ENCODE measurements at places on chromosomes 2 and 18.

DNA sequence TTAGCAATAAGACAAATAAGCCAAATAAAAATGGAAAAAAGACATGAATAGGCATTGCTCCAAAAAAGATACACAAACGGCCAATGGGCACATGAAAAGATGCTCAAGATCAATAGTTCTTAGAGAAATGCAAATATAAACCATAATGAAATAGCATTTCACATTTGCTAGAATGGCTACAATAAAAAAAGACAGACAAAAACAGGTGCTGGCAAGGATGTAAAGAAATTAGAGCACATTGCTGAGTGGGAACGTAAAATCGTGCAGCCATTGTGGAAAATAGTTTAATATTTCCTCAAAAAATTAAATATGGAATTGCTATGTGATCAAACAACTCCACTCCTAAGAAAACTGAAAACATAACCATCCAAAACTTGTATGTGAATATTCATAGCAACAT is 160.0 kb upstream of the SPATS2L start:
- DNase-seq: no peak

GRCh38 chr2:47254464-47254863 is 99.4 kb upstream of the STPG4 start:
- DNase-seq: no peak

GRCh38 chr2:233650981-233651380 is 14.7 kb downstream of the UGT1A10 start:
- no peak for DNase-seq

GRCh38 chr2:5389740-5390139 is 302.4 kb upstream of the SOX11 start:
- no peak for DNase-seq

DNA sequence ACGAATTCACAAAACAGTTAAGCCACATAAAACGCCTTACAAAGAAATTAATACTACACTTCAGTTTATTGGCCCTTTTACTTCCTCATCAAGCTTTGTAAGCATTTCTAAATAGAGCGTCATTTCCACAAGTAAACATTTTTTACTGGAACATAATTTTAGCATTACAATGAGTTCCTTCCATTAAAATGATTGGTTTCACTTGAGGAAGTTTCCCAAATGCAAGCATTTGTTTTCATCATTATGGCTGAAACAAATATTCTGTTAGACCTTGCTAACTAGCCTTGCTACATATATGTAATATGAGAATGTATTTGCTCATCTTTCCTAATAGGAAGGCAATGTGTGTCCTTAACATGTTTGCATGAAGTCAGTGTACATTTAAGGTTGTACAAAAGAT is 579.1 kb downstream of the IRS1 start:
- DNase-seq: no peak

DNA sequence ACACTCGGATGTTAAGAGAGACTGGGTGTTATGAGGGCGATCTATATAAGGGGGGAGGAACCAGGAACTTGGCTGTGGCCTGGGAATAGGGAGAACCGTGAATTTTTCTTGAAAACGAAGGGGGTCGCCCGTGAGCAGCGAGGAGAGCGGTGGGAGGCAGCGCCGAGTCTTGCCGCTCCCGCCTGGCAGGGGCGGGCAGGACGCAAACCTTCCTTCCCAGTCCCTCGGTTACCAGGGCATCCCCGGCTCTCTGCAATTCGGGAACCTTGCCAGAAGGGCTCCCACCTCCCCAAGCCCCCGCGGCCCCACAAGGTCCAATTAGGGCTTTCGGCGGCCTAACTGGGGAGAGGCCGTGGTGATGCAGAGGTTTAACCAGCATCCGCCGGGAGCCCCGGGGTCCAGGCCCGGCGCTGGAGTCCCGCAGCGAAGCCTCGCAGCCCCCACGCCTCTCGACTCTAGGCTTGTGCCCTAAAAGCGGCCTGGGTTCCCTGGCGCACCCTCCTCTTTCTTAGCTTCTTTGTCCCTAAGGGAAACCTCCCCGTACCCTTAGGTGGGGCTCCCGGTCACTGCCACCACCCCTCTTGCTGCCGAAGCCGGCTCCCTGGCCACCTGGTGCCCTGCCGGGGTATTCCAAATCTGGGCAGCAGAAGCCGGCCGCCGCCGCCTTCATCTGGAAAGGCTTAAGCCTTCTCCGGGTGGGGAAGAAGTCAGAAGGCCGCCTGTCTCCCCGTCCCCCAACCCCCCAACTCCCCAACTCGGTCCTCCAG is 680 bp upstream of the FHOD3 start:
- DNase-seq: no peak

DNA sequence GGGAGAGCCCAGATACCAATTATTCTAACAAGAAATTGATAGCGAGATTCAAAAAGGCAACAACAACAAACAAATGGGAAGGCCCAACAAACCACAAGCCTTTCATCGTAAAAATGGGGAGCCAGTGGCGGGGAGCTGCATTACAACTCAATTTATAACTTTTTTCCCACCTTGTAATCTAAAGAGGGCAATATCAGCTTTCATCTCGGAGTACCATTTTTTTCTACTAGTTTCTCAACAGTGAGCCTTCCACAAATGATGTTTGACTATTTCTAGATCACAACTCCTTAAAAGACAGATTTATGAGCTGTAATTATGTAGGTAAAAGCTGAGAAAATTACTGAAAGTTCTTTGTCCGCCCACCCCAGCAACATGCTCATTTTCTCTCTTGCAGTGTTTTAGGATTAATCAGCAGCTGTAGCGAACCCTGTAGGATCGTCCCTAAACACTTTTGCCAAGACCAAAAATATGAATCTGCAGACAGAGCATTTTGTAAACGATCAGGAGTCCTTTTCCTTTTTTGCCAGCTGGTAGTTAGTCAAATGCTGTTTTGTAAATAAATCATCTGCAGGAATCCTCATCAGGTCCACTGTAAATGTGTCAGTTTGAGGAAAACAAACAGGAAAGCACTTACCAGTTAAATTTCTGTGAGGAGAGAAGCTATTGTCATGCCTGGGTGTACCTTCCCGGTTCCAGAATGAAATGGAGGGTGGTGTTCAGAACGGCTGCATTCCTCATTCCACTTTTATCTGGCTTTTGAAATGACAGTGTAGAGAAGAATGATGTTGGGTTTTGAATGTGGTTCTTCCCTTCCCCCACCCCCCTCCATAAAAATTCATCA is 53.2 kb downstream of the EEF1B2 start:
- DNase-seq: no peak

DNA sequence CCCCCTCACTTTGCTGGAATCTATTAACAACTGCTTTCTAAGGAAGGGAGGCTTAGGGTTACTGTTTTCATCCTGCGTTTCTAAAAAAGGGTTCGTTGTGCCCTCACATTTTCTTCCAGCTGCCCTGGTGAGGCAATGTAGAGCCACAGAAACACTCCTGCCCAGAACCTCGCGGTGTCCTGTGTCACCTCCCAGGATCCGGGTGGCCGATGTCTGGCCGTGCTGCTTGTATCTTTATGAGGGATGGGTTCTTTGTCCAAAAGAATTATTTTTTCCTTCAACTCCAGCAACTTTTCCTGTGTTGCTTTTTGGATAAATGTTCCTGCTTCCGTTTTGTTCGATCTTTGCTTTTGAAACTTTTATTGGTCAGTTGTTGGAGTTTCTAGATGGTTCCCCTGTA is 291.8 kb upstream of the HS6ST1 start:
- no peak for DNase-seq

GRCh38 chr2:32931945-32932709 is 14.6 kb upstream of the LTBP1 start:
- DNase-seq: no peak

DNA sequence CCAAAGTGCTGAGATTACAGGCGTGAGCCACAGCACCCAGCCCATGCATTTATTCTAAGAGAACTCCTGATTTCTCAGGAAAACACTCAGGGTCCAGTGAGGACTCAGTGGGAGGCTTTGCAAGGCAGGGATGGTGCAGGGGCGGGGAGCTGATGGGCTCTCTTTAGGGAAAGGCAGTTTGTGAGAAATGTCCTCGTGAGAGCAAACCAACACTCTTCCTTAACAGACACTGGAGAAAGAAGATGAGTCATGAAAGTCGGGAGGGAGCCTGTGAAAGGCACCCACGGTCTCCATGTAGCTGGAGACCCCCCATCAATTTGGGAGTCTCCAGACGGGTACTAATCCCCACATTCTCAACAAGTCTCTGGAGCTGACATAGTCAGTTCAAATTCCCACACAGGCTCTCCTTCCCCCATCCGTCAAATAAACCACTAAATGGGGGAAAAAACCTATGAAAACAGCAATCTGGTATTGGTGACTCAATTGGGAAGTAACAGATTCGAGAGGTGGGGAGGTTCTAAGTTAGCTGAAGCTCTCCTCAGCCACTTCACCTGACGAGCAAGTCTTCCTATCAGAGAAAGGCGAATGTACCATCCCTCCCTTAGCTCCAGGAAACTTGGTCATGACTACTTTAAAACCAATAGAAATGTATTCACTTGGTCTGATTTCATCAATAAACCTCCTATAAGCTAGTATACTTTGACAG is 11.0 kb upstream of the CREG2 start:
- no peak for DNase-seq

GRCh38 chr2:74444498-74445318 is 3.0 kb upstream of the RTKN start:
- no peak for DNase-seq

- DNase-seq: no peak
These were observed 18.2 kb downstream of the MAPRE2 start for GRCh38 chr18:35059280-35059927.

DNA sequence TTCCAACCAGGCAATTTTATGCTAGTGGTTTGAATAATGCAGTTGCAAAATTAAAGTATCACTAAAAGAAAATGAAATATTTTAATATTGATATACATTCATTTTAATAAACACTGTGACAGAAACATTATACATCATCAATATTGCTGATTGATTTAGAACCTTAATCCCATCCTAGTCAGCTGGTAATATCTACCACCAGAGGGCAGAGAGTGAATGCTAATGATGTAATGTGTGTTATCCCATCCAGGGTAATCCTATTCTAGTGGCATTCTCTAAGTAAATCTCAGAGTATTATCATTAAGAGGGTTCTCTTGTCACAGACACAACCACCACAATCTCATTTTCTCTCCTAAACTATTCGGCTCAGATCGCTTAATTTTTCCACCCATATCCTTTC is 477.4 kb downstream of the CPS1 start:
- no peak for DNase-seq

DNA sequence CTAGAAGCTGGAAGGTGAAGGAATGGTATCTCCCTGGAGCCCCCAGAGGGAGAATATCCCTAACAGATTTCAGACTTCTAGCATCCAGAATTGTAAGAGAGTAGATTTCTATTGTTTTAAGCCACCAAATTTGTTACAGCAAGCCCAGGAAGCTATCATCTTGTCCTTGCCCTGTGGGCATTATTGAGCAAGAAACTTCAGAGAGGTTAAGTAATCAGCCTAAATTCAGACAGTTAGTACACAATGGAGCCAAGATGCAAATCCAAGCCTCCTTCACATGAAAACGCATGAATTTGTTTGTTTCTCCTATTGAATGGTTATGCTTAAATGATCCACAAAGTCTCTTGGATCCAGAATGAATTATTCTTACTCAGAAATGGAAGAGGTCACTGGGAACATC is 55.2 kb upstream of the TRIB2 start:
- no peak for DNase-seq

- no peak for DNase-seq
These were observed 497.3 kb downstream of the CCDC85A start for GRCh38 chr2:56680971-56681631.

GRCh38 chr2:4618141-4618540 is 914.8 kb downstream of the DCDC2C start:
- no peak for DNase-seq

GRCh38 chr2:17617516-17617915 is 77.0 kb downstream of the VSNL1 start:
- no peak for DNase-seq

- no peak for DNase-seq
These were observed 117.3 kb downstream of the MSH2 start for GRCh38 chr2:47520302-47520630.

DNA sequence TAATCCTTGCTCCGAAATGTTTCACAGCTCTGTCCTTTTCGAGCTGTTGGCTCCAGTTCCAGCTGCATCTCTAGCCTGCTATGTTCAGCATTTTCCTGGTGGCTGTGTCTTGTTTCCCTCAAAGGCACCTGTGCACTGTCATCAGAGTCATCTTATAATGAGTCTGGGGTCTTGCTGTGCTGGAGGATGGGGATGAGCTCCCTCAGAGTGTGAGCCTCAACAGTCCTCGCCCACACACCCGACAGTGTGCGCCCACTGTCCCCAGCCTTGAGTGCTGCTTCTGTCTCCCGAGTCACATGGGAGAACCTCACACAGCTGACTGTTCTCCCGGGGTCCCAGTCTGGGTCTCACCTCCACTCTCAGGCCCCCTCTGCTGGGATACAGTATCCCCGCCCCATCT is 25.4 kb downstream of the SPP2 start:
- no peak for DNase-seq

DNA sequence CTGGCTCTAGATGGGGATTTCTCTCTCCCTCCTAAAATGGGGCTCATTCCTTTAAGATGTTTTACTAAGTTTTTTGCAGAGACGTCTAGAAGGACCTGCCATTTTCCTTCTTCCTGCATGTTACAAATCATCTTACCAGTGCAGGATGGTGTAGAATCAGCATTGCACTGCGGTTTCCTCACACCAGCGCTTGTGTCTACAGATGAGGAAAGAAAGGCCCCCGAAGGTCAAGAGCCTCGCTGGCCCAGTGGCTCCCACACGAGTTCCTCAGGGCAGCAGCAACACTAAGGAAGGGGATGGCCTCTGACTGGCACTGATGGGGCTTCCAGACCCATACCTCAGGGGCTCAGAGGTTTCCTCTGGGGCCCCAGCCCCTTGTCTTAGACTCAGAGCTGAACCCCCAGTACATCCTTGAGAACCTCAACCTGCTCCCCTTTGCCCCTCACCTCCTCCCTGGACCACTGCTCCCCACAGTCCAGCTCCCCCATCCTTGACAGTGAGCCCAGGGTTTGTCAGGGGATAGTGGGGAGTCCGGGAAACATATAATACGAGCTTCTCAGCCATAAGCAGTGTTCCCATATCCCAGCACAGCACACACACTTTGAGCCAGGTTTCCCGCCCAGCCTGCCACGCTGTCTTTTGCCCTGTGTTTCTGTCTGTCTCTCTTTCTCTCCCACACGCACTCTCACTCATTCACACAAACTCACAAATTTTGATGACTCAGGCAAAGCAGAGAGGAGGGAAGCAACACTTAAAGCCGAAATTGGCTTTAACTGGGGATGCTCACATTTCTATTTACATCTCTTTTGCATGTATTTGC is 29.4 kb downstream of the ZFP36L2 start:
- peak; percentile 36 for DNase-seq

GRCh38 chr2:65595630-65596029 is 163.2 kb upstream of the SPRED2 start:
- no peak for DNase-seq

GRCh38 chr2:31204783-31205182 is 12.5 kb downstream of the CAPN14 start:
- DNase-seq: no peak

All from stimulated activated CD4-positive, alpha-beta T cell treated with anti-CD3 and anti-CD28 coated beads, Interleukin-4, amount 100 ng/mL, for 24 hours (primary cell).